Renal cortex interstitium (tissue), 15 donors: ENCODE measurements at places on chromosomes 16 and 17.

DNA sequence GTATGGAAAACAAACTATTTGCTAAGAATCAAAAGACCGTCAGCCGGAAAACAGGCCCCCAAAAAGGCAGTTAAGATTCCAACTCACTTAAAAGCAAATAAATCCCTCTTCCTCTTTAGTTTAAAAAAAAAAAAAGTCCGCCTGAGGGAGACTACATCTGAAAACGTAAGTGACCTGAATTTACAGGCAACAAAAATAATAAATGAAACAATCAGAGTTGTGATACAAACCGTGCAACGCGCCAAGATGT lies 1.1 kb downstream of the KANSL1 start:
- DNase-seq: no peak

GRCh38 chr17:21291357-21291756 lies 6.8 kb downstream of the MAP2K3 start:
- no peak for DNase-seq

DNA sequence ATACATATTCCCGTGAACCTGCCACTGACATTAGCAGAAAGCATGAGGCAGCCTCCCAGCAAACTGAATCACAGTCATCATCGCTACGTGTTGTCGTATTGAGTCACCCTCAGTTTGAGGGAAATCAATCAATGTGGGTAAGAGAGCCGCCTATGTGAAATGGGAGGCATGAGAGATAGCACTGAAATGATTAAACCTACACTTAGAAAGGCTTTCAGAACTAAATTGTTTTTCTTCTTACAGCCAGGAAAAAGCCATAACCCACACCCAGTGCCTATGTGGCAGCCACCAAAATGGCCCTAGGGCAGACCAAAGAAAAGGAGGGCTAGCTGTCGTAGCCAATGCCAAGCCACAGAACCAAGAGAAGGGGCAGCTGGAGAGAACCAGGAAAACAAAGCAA lies 90.5 kb downstream of the ADAMTS18 start:
- DNase-seq: no peak

GRCh38 chr16:79009896-79010295 lies 590.6 kb downstream of the MAF start:
- DNase-seq: no peak

- no peak for DNase-seq
Measured at GRCh38 chr16:11253995-11254912, 1.8 kb downstream of the SOCS1 start.

DNA sequence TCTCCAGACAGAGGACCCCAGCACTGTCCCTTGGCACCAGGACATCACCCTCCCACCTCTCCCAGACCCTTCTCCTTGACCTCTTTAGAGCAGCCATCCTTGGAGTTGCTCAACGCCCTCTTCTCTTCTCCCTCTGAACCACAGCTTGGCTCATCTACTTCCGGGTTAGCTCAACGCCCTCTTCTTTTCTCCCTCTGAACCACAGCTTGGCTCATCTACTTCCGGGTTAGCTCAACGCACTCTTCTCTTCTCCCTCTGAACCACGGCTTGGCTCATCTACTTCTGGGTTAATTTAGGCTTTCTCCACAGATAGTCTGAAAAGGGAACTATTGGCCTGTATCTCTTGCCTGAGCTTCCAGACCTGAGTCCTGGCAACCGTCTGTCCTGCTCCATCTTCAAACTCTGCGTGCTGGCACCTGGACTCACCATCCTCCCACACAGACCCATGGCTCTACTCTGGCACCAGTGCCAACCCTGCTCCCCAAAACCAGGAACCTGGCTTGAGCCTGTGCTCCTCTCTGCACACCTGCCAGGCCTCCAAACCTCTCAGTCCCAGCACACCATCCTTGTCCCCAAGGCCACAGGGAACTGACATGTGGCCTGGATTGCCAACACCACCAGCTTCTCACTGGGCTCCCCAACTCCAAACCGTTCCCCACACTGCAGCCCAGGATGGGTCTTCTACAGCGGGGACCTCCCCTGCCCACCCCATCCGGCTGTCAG lies 25.3 kb upstream of the FAAP100 start:
- no peak for DNase-seq

GRCh38 chr17:68198931-68199836 lies 48.7 kb upstream of the AMZ2 start:
- DNase-seq: no peak

- no peak for DNase-seq
Measured at GRCh38 chr17:37081287-37081686, 132.5 kb downstream of the AATF start.

- DNase-seq: no peak
Measured at GRCh38 chr17:64155751-64156544, 26.0 kb upstream of the ERN1 start.

- DNase-seq: no peak
Measured at GRCh38 chr17:70539132-70539924, 370.0 kb downstream of the KCNJ2 start.

DNA sequence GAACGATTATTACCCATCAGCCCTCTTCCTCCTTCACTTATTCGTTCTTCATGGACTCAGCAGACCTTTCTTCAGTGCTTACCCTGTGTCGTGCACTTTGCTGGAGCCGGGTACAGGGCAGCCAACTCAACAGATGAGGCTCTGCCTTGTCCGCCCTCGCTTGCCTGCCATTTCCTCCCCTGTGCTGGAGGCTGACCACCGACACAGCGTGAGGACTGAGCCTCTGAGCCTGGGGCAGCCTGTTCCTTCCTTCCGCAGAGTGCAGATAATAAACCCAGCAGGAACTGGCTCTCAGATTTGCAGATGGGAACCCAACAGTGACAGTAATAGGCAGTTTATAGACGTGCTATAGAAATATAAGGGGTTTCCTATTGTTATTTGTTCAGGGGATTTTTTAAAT lies 7.0 kb upstream of the SLC39A11 start:
- no peak for DNase-seq

- DNase-seq: no peak
Measured at GRCh38 chr17:76458580-76459490, 5.9 kb upstream of the UBE2O start.

- no peak for DNase-seq
Measured at GRCh38 chr16:82585675-82586074, 41.1 kb upstream of the CDH13 start.

DNA sequence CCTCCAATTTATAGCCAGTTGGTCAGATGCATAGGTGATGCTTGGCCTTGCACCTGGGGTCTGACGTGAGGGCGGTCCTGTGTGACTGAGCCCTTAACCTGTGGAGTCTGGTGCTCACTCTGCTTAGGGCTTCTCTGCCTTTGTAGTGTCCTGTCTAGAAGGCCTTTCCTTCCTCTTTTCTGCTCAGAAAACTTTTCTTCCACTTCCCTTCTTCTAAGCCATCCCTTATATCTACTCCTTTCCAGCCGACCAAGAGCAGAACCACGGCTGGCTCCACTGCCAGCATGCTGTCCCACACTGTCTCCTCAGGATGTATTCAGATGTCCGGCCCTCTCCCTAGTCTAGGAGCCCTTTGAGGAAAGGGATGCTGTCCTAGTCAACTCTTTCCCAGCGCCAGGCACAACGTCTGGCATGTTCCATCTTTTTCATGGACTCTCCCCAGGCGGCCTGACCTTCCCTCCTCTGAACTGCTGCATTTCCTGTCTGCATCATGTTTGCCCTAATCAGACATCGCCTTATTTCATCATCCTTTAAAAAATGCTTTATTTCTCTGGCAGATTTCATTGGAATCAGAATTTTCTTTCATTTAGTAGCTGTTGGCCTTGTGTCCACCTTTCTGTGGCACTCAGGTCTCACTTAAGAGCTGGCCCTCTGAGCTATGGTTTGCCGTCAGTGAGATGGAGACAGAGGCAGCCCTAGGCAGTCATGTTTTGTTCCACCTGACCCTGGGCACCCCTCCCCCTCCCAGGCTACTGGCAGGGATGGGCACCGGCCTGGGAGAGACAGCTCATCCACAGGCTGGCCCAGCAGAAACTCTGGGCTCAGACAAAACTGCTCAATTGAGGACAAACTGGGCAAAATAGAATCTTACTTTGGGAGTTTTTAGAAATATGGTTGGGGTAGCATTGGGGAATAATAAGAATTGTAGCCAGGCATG lies 15.5 kb upstream of the BRCA1 start:
- DNase-seq: no peak

DNA sequence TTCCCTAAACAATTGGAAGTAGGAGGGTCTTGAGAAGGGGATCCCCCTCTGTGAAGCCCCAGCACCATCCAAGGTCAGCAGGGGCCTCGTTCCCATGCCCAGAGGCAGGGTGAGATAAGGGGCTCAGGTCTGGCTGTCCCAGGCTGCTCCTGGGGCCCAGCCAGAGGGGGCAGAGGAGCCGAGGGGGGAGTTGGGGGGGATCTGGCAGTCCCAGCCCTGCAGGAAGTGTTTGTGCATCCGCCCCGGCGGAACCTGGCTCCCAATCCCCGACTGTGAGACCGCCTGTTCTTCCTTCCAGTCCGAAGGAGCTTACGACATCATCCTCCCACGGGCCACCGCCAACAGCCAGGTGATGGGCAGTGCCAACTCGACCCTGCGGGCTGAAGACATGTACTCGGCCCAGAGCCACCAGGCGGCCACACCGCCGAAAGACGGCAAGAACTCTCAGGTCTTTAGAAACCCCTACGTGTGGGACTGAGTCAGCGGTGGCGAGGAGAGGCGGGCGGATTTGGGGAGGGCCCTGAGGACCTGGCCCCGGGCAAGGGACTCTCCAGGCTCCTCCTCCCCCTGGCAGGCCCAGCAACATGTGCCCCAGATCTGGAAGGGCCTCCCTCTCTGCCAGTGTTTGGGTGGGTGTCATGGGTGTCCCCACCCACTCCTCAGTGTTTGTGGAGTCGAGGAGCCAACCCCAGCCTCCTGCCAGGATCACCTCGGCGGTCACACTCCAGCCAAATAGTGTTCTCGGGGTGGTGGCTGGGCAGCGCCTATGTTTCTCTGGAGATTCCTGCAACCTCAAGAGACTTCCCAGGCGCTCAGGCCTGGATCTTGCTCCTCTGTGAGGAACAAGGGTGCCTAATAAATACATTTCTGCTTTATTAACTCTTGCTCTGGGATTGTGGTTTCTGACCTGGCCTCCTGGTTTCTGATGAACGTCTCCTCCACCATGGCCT lies 14.9 kb downstream of the GPRC5C start:
- DNase-seq: no peak

DNA sequence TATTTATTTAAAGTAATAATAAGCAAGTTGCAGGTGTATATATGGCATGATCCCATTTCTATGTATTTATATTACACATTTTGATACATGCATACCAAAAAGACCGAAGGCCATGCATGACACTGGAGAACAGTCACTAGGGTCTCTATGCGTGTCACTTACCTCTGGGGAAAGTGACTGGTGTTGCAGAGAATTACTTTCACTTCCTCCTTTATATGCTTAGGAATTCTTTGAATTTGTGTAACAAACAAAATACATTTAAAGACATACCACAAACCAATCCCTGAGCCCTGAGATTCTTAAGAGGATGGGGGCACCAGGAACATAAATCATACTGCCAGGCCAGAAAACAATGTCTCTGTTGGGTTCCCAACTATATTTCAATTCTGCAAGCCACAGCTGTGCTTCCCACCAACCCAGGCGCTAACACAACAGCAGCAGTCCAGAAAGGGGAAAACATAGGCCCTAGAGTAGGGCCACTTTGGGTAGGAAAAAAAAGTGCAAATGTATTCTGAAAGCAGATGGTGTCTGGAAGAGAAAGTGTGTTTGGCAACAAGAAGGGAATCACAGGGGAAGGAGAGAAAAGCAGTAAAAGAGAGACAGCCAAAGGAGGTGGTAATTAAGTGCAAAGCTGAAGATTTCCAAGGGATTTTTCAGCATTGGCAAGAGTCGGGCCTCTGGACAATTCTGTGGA lies 24.5 kb upstream of the HYDIN start:
- no peak for DNase-seq

GRCh38 chr17:43907998-43908721 lies 824 bp upstream of the MPP2 start:
- peak; percentile 66 for DNase-seq
